ENCODE measurements at places on chromosomes 7 and 10. TPM values are rescaled to one million over a fixed set of nuclear protein-coding genes. Genes with fewer than 3 reads are reported as not detected.

MAGI2 gene
- total RNA-seq, result 0.49 TPM

DPP6 gene
- total RNA-seq, result not detected

GPR37 gene
- total RNA-seq, result 0.07 TPM

PLXNA4 gene
- not detected for total RNA-seq

NME8 gene
- total RNA-seq, result not detected

SORBS1 gene
- total RNA-seq, result 0.03 TPM

MKI67 gene
- total RNA-seq, result 15.0 TPM

SLC13A1 gene
- total RNA-seq, result not detected

NRG3 gene
- total RNA-seq, result not detected

BBS9 gene
- total RNA-seq, result 25.7 TPM

RASA4B gene
- 0.12 TPM for total RNA-seq

CDHR1 gene
- not detected for total RNA-seq

TRIM74 gene
- not detected for total RNA-seq

AKR1C4 gene
- not detected for total RNA-seq

STK32C gene
- total RNA-seq, result 36.6 TPM

OR2A1 gene
- not detected for total RNA-seq

All from MG63 (cell line).